ENCODE measurements at places on chromosomes 6 and 20. TPM values are rescaled to one million over a fixed set of nuclear protein-coding genes. Genes with fewer than 3 reads are reported as not detected.

FAM83C gene
- total RNA-seq = 0.37 TPM

STMN3 gene
- total RNA-seq = 7.0 TPM

TRDN gene
- total RNA-seq = not detected

GPX5 gene
- not detected for total RNA-seq

LY6G6C gene
- total RNA-seq = not detected

EPB41L1 gene
- total RNA-seq = 76.8 TPM

ANKRD66 gene
- not detected for total RNA-seq

TFAP2B gene
- total RNA-seq = not detected

Measured in HT-29 (cell line).